ENCODE measurements at places on chromosomes 3 and 15.

- DNase-seq, result no peak
These were observed 27.0 kb upstream of the ANKDD1A start for GRCh38 chr15:64884679-64885078.

GRCh38 chr3:102617381-102617780, 182.6 kb downstream of the ZPLD1 start:
- DNase-seq, result no peak

- DNase-seq, result no peak
These were observed 272.2 kb upstream of the CHRNA7 start for GRCh38 chr15:31758126-31758525.

DNA sequence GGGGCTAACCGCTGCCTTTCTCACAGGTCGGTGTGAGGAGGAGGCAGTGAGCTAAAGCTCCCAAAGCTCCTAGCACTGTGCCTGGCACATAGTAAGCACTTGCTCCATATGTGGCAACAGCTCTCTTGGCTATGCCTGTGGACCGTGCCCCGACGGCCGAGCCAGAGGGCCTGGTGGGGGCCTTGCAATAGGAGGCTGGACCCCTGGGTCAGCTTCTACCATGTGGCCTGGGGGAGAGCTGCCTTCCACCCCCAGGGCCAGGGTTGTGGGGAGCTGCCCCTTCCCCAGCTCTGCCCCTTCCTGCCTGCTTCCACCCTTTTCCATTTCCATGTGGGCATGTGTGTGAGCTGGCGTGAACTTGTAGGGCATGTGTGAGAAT, 16.9 kb upstream of the GNAT1 start:
- no peak for DNase-seq

Data from stimulated activated CD4-positive, alpha-beta T cell treated with anti-CD3 and anti-CD28 coated beads, TNF-alpha, amount 100 ng/mL, for 24 hours (primary cell).